ENCODE measurements at places on chromosomes 13 and 19. TPM values are rescaled to one million over a fixed set of nuclear protein-coding genes. Genes with fewer than 3 reads are reported as not detected.

PALM gene
- total RNA-seq, result 198 TPM

WDR62 gene
- total RNA-seq, result 10.1 TPM

SRRM5 gene
- total RNA-seq, result not detected

COL4A2 gene
- 53.3 TPM for total RNA-seq

SAFB gene
- total RNA-seq, result 43.5 TPM

ATXN8OS gene
- not detected for total RNA-seq

TNFSF9 gene
- total RNA-seq, result 1.7 TPM

ZNF714 gene
- total RNA-seq, result 1.7 TPM

SLC7A9 gene
- not detected for total RNA-seq

CD37 gene
- total RNA-seq, result not detected

SPACA4 gene
- total RNA-seq, result not detected

GJB6 gene
- not detected for total RNA-seq

DACT3 gene
- 5.1 TPM for total RNA-seq

UNC13A gene
- total RNA-seq, result 0.49 TPM

PDX1 gene
- total RNA-seq, result not detected

SOX1 gene
- total RNA-seq, result not detected

PGLYRP1 gene
- not detected for total RNA-seq

ZNF765 gene
- 3.9 TPM for total RNA-seq

LENG9 gene
- total RNA-seq, result 4.9 TPM

NOVA2 gene
- total RNA-seq, result 0.27 TPM

IZUMO4 gene
- total RNA-seq, result 1.4 TPM

SHISA7 gene
- total RNA-seq, result not detected

SIN3B gene
- 19.9 TPM for total RNA-seq

PTGER1 gene
- total RNA-seq, result 1.9 TPM

LNX2 gene
- 6.1 TPM for total RNA-seq

ATP8B3 gene
- 3.3 TPM for total RNA-seq

KATNAL1 gene
- 38.7 TPM for total RNA-seq

TEKTIP1 gene
- total RNA-seq, result not detected

OR7A5 gene
- total RNA-seq, result not detected

CCNA1 gene
- 0.09 TPM for total RNA-seq

SYCN gene
- not detected for total RNA-seq

TMEM259 gene
- total RNA-seq, result 44.7 TPM

PSG2 gene
- total RNA-seq, result not detected

LGALS14 gene
- total RNA-seq, result not detected

CILP2 gene
- total RNA-seq, result 2.5 TPM

ICAM3 gene
- 8.5 TPM for total RNA-seq

CD33 gene
- total RNA-seq, result not detected

GPR12 gene
- 0.41 TPM for total RNA-seq

VSTM2B gene
- total RNA-seq, result not detected

LRRC63 gene
- total RNA-seq, result 0.41 TPM

TSHZ3 gene
- total RNA-seq, result 5.7 TPM

GRIK5 gene
- total RNA-seq, result 0.08 TPM

CADM4 gene
- 0.27 TPM for total RNA-seq

ZNF677 gene
- 37.9 TPM for total RNA-seq

WDR87 gene
- not detected for total RNA-seq

KIR2DL4 gene
- total RNA-seq, result not detected

FSD1 gene
- 7.5 TPM for total RNA-seq

HSH2D gene
- total RNA-seq, result not detected

PPP1R12C gene
- 46.3 TPM for total RNA-seq

TRIP10 gene
- 33.3 TPM for total RNA-seq

All from fibroblast of the aortic adventitia (primary cell).